ENCODE measurements at places on chromosomes 5 and 9. TPM values are rescaled to one million over a fixed set of nuclear protein-coding genes. Genes with fewer than 3 reads are reported as not detected.

SOHLH1 gene
- total RNA-seq = not detected

C5 gene
- total RNA-seq = 4.5 TPM

HBEGF gene
- 2.4 TPM for total RNA-seq

FAM193B gene
- 42.5 TPM for total RNA-seq

DBH gene
- total RNA-seq = not detected

KLF9 gene
- total RNA-seq = 0.12 TPM

DRD1 gene
- not detected for total RNA-seq

MAST4 gene
- total RNA-seq = 0.99 TPM

ZNF366 gene
- total RNA-seq = not detected

DAB2 gene
- 9.9 TPM for total RNA-seq

- no peak overlapping the region for H3K27ac ChIP-seq
- H3K4me3 ChIP-seq = no peak overlapping the region
- H3K36me3 ChIP-seq = no peaks in the 10 kb centered on the region
- no peaks in the 10 kb centered on the region for H3K27me3 ChIP-seq
These were observed 225.5 kb upstream of the ATP10B start for GRCh38 chr5:161077496-161077895.

GRCh38 chr5:174177531-174177930 lies 132.0 kb downstream of the NSG2 start:
- DNase-seq = no peak
- H3K27me3 ChIP-seq = no peaks in the 10 kb centered on the region
- H3K4me1 ChIP-seq = peaks cover under 1% of the 10 kb centered on the region
- H3K27ac ChIP-seq = no peak overlapping the region
- H3K36me3 ChIP-seq = no peaks in the 10 kb centered on the region

DNA sequence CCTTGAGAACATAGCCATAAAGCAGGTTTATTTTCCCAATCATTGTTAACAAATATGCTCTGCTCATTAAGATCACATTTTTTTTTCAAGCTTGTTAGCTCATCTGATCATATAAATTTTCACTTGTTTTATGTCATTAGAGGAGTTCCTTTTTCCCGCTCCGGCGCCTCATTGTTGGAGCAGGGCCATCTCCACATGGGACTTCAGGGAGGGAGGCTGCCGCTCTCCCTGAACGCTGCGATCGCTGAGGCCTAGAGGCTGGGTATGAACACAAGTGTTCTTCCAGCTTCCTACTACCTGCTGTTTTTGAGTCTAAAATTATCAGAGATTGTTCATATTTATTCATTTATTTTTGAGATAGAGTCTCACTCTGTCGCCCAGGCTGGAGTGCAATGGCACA lies 246.9 kb downstream of the MPDZ start:
- no peaks in the 10 kb centered on the region for H3K36me3 ChIP-seq
- H3K4me3 ChIP-seq = no peak overlapping the region
- H3K27ac ChIP-seq = no peak overlapping the region
- DNase-seq = no peak
- H3K27me3 ChIP-seq = no peaks in the 10 kb centered on the region

- no peaks in the 10 kb centered on the region for H3K36me3 ChIP-seq
- no peaks in the 10 kb centered on the region for H3K4me1 ChIP-seq
- H3K27ac ChIP-seq = no peak overlapping the region
- H3K27me3 ChIP-seq = no peaks in the 10 kb centered on the region
These were observed 22.4 kb downstream of the FNBP1 start for GRCh38 chr9:130020618-130021017.

DNA sequence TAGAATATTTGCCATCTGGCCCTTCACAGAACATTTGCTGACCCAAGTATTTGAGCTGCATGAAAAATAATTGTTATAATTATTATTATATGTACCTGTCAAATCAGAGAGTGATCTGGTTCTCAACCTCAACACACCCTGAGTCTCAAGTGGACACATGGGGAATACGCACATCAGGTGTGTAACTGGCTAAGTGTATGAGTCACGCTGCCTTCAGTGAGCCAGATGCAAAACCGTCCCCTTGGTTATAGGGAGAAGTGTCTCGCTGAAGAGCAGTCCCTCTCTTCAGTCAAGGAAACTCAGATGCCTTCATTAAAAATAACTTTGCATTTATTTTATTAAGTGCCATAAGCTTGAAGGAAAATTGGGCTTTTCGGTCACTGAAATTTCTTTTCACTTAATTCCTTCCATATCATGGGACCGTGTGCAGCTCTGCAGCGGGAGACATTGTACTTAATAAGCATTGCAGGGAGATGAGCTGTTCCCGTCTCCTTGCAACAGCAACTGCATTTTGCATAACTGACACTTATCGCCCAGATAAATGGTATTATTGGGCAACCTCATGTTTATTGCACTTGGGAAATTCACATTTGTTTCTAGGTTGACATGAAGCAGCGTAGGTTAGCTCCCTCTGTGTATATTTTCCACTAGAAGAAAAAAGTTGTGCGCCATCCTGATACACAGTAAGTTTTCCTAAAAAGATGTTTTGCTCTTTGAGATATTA lies 512.3 kb upstream of the DAP start:
- H3K4me1 ChIP-seq = no peaks in the 10 kb centered on the region
- DNase-seq = no peak
- H3K27ac ChIP-seq = no peak overlapping the region
- H3K27me3 ChIP-seq = no peaks in the 10 kb centered on the region

- H3K27me3 ChIP-seq = no peaks in the 10 kb centered on the region
- DNase-seq = no peak
- H3K4me1 ChIP-seq = no peaks in the 10 kb centered on the region
- H3K36me3 ChIP-seq = no peaks in the 10 kb centered on the region
- H3K4me3 ChIP-seq = no peak overlapping the region
These were observed 70.7 kb upstream of the RANBP6 start for GRCh38 chr9:6086006-6086655.

- DNase-seq = peak; percentile 51
- H3K27me3 ChIP-seq = no peaks in the 10 kb centered on the region
- H3K27ac ChIP-seq = no peak overlapping the region
- no peaks in the 10 kb centered on the region for H3K36me3 ChIP-seq
These were observed 329.2 kb downstream of the EBF1 start for GRCh38 chr5:158770506-158770905.

DNA sequence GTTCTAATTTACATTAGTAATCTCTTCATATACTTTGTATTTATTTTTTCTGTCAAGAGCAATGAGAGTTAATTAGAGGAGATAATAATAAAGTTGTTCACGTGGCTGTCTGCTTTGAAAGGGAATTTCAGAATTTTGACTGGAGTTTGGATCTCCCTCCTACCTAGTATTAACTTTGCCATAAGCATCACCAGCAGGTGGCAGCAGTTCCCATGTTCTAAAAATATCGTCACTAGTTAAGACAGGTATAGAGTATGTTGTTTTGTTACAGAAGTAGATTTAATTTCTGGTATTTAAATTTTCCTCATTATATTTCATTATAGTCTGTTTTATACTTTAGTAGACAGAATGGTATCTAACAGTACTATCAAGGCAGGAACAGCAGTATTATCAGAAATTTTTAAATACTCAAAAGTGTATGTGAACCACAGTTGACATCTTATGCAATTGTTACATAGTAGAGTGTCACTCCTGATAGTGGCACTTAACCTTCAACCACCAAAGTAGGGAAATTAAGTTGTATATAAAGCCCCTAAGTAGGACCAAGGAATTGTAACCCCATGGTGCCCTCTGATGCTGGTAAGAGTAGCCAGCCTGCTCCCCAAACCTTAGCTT lies 20.4 kb downstream of the GNPDA1 start:
- no peaks in the 10 kb centered on the region for H3K4me1 ChIP-seq
- H3K27me3 ChIP-seq = no peaks in the 10 kb centered on the region
- no peak overlapping the region for H3K27ac ChIP-seq
- peak; percentile 77 for DNase-seq

- no peak for DNase-seq
- H3K4me1 ChIP-seq = peaks cover 11% of the 10 kb centered on the region
- no peak overlapping the region for H3K27ac ChIP-seq
- H3K36me3 ChIP-seq = no peaks in the 10 kb centered on the region
- no peak overlapping the region for H3K4me3 ChIP-seq
These were observed 92.1 kb upstream of the RANBP3L start for GRCh38 chr5:36393656-36394428.

- no peaks in the 10 kb centered on the region for H3K36me3 ChIP-seq
- H3K27ac ChIP-seq = no peak overlapping the region
- DNase-seq = no peak
- peaks cover 30% of the 10 kb centered on the region for H3K4me1 ChIP-seq
- no peaks in the 10 kb centered on the region for H3K27me3 ChIP-seq
These were observed 464.7 kb upstream of the C9orf72 start for GRCh38 chr9:28037968-28038367.

- no peak overlapping the region for H3K27ac ChIP-seq
- H3K4me1 ChIP-seq = peaks cover 8% of the 10 kb centered on the region
- no peaks in the 10 kb centered on the region for H3K36me3 ChIP-seq
These were observed 33.8 kb upstream of the NTNG2 start for GRCh38 chr9:132127888-132128534.

DNA sequence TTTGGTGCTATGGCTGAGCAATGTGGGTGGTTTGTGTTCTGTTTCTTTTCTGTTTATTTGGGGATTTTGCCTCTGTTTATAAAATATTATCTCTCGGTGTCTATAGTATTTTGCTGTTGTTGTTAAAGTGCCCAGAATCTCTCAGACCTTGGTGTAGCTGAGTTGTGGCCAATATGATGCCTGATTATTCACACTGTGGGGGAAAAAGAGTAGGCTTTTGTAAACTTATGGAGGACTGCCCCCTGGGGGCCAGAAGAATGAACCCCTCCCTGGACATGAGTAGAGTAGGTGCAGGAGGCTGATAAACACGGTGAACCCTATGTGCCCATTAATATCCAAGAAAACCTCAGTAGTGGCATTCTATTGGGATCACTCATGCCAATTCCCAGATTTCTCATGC lies 49.0 kb upstream of the DPYSL3 start:
- DNase-seq = peak; percentile 80
- H3K27me3 ChIP-seq = no peaks in the 10 kb centered on the region
- H3K4me3 ChIP-seq = no peak overlapping the region
- peaks cover 65% of the 10 kb centered on the region for H3K4me1 ChIP-seq
- no peaks in the 10 kb centered on the region for H3K36me3 ChIP-seq
- H3K27ac ChIP-seq = peak overlapping the region; percentile 43

DNA sequence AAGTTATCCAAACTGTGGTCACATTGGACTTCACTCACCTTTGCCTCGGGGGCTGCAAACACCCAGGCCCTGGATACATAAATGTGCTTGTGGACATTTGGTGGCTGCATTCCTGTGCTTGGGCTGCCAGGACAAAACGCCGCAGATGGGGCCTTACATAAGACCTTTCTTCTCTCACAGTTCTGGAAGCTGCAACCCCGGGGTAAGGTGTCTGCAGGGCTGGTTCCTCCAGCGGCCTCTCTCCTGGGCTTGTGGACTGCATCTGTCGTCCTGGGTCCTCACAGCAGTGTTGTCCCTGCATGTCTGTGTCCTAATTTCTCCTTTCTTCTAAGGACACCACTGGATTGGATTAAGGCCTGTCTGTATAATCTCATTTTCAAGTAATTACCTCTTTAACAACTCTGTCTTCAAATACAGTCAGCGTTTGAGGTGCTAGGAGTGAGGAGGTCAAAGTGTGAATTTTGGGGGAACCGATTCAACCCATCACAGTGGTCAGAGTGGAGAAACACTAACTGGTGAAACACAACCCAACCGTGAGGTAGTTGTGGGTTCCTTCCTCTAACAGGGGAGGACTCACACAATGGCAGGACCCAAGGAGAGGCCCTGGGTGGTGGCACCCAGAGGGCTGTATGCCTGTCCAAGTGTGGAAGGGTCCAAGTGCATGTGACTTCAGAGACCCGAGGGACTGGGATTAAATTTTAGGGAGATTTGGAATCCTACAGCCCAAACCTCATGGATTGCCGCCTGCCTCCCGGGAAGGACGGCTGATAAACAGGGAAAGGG lies 415.6 kb downstream of the IRX2 start:
- no peaks in the 10 kb centered on the region for H3K27me3 ChIP-seq
- H3K4me1 ChIP-seq = peaks cover 17% of the 10 kb centered on the region
- H3K27ac ChIP-seq = no peak overlapping the region
- H3K36me3 ChIP-seq = no peaks in the 10 kb centered on the region
- no peak for DNase-seq
- no peak overlapping the region for H3K4me3 ChIP-seq

GRCh38 chr9:23826120-23826629 lies at the start of gene ELAVL2:
TSS of gene ELAVL2 (minus strand) at chr9:23826240. CDS start at chr9:23762234, 64,006 bp downstream.
- peak within 1 kb of the TSS; percentile 77 for H3K4me3 ChIP-seq
- H3K4me1 ChIP-seq = peaks cover 43% of the 10 kb centered on the region
- peaks cover 91% of the 10 kb centered on the region for H3K27me3 ChIP-seq
- no peaks in the 10 kb centered on the region for H3K36me3 ChIP-seq

GRCh38 chr9:12889402-12890106 lies 114.7 kb downstream of the LURAP1L start:
- no peak overlapping the region for H3K4me3 ChIP-seq
- no peaks in the 10 kb centered on the region for H3K27me3 ChIP-seq

DNA sequence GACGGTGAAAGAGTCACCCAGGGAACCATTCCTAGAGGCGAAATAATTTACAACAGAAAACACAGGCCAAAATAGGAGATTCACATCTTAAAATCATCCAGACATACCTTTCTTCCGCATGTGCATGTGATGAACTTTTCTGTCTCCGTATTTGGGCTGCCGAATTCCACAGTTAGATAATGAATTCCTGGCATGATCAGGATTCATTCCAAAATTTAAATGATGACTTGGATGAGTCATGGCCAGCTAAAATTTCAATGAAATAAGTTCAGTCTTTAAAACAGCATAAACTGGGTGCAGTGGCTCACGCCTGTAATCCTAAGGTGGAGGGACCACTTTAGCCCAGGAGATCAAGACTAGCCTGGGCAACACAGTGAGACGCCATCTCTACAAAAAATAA lies 82.7 kb downstream of the DROSHA start:
- DNase-seq = no peak
- H3K4me3 ChIP-seq = no peak overlapping the region
- H3K4me1 ChIP-seq = peaks cover 30% of the 10 kb centered on the region
- no peaks in the 10 kb centered on the region for H3K27me3 ChIP-seq

DNA sequence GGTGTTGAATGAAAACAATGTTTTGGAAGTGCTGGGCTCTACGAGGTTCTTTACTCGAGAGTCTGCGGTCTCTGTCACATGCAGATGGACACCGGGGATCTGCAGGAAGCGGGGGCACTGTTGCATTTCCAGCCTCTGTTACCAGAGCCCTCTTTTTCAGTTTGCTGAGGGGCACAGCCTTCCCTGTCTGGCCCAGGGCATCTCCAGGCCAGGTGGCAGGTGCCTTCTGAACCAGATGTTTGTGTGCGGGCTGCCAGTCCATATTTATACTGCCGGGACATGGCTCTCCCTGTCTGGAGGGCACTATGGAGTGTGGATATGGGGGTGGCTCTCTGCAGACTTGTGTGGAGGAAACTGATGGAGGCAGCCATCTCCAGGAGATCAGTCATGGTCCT lies 18.7 kb upstream of the POMT1 start:
- no peak for DNase-seq
- peaks cover 15% of the 10 kb centered on the region for H3K36me3 ChIP-seq
- H3K4me1 ChIP-seq = no peaks in the 10 kb centered on the region
- H3K27ac ChIP-seq = no peak overlapping the region
- H3K4me3 ChIP-seq = no peak overlapping the region
- no peaks in the 10 kb centered on the region for H3K27me3 ChIP-seq

DNA sequence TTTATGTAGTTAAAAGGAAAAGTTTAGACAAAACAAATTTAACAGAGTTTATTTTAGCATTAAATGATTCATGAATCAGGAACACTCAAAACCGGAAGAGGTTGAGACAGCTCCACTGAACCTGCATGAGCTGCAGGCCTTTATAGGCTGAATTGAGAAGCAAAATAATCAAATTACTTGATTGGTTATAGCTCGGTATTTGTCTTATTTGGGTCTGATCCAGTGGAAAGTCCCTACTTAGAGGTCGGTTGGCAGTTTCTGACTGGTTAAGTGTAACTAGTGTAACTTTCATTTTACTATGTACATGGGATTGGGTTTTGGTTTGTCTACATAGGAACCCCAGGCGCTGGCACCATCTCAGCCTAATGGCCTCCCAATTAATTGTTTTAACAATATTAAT lies 74.1 kb upstream of the PIK3R1 start:
- no peaks in the 10 kb centered on the region for H3K27me3 ChIP-seq
- no peaks in the 10 kb centered on the region for H3K36me3 ChIP-seq
- no peak overlapping the region for H3K27ac ChIP-seq
- H3K4me3 ChIP-seq = no peak overlapping the region
- DNase-seq = no peak

All from neural progenitor cell (in vitro differentiated cells).